ENCODE measurements at places on chromosomes 2 and 18.

- no peak for DNase-seq
Measured at GRCh38 chr2:17146358-17146757, 371.9 kb downstream of the RAD51AP2 start.

- DNase-seq: peak; percentile 19
Measured at GRCh38 chr2:67037655-67038054, 359.5 kb upstream of the ETAA1 start.

- DNase-seq: no peak
Measured at GRCh38 chr2:12291303-12291702, 425.4 kb upstream of the TRIB2 start.

GRCh38 chr2:126381091-126381490 is 274.9 kb upstream of the GYPC start:
- DNase-seq: no peak

- DNase-seq: peak; percentile 69
Measured at GRCh38 chr18:34697233-34697632, 12.9 kb upstream of the DTNA start.

GRCh38 chr18:1252936-1253335 is 348.3 kb downstream of the ADCYAP1 start:
- DNase-seq: no peak

DNA sequence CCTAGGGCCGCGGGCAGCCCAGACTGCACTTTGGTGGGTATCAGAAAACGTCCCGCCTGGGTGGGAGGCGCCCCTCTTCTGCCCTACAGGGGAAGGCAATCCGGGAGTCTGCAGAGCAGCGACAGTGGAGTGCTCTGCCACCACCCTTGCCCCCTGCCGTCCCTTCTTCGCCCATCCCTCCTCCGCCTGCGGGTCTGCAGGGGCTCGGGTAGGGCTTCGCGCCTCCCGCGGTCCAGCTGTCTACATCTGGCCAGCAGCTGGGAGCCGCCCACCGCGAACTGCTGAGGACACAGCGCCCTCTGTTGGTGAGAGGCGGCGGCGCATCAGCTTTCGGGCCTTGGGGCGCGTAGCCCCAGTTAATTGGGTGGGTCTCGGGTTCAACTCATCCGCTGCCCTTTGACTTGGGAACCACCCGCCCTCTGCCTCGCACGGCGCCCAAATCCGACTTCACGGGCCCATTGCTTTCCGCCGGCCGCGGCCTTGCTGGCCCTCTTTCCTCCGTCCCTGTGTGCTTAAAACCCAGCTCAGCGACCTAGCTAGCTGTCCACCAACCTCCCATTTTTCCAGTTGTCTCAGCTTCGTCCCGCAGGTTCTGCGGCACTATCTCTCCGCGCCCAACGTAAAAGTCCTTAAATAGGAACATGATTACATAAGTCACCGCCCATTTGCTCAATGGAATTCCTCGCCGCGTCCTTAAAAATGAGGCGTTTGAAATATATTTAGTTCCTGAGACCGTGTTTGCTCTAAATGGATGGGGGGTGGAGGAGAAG is 17.6 kb downstream of the WNT10A start:
- DNase-seq: peak; percentile 49

DNA sequence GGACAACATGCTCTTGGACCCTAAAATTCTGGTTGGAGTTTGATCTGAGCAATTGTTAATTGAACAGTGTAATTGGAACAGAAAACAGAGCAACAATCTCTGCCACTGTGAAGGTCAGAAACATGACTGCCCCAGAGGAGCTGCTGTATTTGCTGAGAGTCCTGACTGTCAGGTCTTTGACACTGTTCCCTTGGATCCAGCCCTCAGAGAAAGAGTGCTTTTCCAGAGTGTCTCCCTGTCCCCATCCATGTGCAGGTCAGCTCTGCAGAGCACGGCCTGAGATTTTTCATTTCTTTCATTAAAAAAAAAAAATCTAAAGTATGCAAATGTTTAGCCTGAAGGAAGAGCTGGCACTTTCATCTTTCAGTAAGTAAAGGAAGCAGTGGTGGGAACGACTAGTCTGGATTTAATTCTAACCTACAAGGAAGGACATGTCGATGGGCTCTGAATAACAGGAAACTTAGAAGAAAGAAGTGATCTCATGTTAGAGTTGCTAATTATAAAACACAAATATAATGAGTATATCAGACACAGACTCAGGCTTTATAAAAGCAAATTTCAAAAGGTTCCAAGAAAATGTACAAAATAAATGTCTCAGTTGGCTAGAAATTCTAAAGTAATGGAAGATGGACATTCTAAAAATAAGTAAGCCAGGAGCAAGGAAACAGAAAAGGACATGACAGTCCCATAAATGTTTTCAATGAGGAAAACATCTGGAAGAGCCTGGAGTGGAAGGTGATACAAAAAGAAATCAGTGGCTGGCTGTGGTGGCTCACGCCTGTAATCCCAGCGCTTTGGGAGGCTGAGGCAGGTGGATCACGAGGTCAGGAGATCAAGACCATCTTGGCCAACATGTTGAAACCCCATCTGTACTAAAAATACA is 876.5 kb downstream of the EPHA4 start:
- DNase-seq: no peak

GRCh38 chr2:145593991-145594614 is 1074.2 kb upstream of the ZEB2 start:
- DNase-seq: peak; percentile 79

DNA sequence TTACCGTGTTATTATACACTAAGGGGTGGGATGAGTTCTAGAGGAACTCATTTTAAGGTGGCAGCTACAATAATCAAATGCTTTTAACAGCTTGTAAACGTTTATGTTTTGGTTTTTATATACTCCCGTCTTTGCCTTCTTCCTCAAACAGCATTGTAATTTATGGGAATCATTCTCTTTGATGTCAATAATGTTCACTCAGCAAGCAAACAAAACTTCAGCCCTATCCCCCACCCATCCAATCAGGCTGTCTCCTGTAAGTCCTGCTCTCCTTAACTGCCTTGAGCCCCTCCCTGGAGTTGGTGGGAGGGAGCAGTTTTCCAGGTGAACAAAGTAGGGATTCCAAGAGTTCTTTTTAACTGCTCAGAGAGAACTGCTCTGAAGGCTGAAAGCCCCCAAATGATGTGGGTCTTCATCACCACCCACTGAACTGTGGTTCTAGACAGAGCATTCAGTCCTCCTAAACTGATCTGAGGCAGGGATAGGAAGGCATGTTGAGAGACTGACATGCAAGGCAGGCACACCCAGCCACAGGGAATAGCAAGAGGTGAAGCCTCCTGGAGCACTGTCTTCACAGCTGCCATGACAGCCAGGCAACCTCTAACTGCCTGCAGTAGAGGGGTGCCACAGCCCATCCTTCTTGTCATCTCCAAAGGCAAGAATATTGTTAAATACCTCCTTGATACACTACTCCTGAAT is 17.5 kb downstream of the MYO5B start:
- DNase-seq: no peak

- DNase-seq: no peak
Measured at GRCh38 chr2:229851870-229852269, 69.9 kb downstream of the TRIP12 start.

GRCh38 chr2:105627534-105627933 is 117.2 kb upstream of the NCK2 start:
- DNase-seq: no peak

- DNase-seq: no peak
Measured at GRCh38 chr2:11410101-11410500, 55.9 kb downstream of the E2F6 start.

DNA sequence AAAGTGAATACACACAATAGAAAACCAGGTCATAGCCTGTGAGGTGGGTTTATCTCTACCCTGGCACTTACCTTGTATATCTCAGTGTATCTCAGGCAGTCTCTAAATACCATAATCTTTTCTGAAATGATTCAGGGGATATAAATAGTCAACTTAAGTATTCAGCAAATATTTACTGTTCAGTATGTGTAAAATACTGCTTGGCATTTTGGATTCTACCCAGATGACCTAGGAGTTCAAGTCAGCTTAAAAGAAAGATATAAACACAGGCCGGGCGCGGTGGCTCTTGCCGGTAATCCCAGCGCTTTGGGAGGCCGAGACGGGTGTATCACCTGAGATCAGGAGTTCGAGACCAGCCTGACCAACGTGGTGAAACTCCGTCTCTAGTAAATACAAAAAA is 23.8 kb downstream of the GRHL1 start:
- DNase-seq: no peak

DNA sequence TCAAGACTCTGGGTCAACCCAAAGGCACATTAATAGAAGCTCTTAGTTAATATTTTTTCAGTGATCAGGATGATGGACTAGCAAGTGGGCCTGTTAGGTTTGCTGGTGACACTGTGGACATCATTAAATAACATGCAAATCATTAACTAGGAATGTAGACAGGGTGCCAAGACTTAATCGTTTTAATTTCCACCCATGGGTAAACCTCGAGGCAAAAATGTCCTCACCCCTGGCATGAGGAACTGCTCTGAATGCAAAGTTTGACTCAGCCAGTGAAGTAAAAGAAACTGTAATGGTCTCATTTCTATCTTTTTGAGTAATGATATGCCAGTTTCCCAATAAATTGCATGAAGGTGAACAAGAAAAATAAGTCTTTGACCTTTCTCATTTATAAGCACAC is 152.6 kb upstream of the MEX3C start:
- DNase-seq: peak; percentile 85

DNA sequence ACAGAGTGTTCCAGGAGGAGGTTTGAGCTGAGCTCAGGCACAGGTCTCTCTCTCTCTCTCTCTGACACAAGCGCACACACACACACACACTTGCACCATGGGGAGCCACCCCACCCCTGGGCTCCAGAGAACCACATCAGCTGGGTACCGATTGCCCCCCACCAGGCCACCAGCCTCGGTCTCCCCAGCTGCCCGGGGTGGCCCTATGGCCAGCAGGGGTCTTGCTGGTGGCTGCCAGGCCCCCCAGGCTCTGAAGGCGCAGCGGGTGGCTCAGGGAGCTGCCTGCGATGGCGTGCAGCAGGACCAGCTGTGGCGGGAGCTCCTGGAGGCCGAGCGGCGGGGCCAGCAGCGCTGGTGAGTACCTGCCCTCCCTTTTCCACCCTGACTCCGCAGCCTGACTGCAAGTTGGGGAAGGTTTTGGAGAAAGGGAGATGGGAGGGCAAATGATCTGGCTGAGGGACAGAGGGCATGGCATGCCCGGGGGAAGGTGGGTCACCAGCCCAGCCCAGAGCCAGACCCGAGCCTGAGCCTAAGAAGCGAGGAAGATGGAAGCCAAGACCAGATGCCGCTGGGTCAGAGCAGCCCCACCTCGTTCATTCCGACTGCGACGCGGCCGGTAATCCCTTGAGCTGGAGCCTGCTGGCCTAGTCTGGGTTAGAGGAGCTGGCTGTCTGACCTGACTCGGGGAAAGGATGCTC is 21.9 kb upstream of the SLC66A3 start:
- no peak for DNase-seq

GRCh38 chr2:191892391-191892790 is 45.5 kb upstream of the CAVIN2 start:
- peak; percentile 49 for DNase-seq

DNA sequence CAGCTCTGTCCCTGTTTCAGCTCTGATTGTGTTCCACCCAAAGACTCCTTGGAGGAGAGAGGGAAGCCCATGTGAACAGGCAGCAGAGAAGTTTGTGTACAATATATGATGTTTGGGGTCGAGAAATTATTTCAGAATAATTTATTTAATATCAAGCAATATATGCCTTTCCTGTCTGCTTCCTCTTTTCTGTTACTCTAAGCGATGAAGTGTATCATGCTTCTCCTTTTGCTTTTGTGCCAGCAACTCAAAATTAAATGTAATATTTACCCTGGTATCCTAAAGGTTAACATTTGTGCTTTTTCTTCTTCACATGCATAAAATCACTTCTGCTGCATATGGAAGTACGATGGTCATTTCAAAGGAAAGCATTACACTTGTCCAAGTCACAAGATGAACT is 2.4 kb upstream of the NTSR2 start:
- no peak for DNase-seq

DNA sequence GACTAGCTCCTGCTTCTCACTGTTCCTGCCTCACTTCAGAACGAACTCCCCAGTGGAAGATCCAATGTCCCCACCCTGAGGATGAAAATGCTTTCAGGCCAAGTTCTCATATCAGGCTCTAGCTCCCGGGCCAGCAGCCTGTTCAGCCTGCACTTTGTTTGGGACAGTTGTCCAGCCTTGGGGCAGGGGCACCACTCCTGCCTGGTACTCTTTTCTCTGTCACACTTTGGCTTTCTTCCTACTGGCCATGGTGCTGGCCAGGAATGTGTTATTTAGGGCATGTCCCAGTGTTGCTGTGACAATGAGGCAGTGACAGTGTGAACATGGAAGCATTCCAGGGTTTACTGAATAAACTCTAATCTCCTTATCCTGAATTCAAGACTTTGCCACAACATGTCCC is 154.1 kb downstream of the GALNT14 start:
- DNase-seq: no peak

DNA sequence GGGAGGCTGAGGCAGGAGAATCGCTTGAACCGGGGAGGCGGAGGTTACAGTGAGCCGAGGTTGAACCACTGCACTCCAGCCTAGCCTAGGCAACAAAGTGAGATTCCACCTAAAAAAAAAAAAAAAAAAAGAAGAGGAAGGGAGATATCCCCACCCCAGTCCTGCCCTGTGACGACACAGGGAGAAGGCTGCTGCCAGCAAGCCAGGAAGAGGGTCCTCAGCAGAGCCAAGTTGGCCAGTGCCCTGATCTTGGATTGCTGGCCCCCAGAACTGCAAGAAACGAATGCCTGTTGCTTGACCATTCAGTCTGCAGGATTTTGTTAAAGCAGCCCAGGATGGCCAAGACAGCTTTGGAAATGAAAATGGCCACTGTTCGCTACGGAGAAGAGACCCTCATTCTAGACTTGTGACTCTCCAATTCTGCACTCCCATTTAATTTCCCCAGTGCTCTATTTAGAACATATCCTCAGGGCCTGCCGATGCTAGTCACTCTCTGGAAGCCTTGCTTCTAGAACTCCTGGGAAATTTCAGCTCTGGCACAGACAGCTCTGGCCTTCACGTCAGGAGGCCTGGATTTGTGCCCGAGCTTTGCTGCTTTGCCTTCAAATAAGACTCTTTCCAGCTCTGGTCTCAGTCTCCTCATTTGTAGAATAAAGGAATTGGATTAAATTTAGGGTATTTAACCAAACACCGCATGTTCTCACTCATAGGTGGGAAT is 15.7 kb upstream of the AMMECR1L start:
- DNase-seq: no peak

GRCh38 chr2:44244135-44244871 is 31.0 kb upstream of the SLC3A1 start:
- DNase-seq: peak; percentile 84

GRCh38 chr18:24428709-24429108 is 2.2 kb downstream of the IMPACT start:
- no peak for DNase-seq

DNA sequence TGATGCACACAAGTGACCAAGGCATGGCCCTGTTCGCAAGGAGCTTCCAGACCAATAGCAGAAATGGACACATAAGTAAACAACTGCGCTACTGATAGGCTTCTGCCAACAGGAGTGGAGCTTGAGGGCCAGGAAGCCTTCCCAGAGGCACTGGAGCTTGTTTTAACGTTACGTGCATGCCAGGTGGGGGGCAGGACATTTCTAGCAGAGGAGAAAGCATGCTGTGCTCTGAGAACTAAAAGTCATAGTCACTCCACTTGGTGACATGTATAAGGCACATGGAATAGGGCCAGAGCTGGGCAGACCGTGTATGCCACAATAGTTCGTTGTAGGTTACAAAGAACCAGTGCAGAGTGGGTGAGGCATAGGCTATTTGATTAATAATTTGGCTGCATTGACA is 184.2 kb downstream of the NEDD4L start:
- DNase-seq: no peak

Data from kidney tubule cell (primary cell).